ENCODE measurements at places on chromosomes 3 and 15.

DNA sequence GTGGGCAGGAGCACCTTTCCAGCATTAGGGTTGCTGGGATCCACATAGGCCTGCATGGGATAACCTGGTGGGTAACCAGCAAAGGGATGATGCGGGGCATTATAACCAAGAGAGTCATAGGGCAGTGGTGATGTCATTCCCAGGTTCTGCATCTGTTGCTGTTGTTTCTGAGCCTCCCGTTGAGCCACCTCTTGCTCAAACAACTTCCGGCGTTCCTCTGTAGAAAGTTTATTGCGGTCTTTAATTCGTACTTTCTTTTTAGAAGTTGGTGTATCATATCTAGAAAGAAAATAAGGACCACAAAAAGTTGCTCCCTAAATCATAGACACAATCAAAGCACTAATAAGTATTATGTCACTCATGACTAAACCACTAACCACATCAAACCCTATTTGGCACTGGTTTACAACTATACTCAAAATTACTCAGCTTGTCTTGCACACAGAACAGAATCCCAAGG is 77.8 kb downstream of the NBEAL2 start:
- no peak for DNase-seq

DNA sequence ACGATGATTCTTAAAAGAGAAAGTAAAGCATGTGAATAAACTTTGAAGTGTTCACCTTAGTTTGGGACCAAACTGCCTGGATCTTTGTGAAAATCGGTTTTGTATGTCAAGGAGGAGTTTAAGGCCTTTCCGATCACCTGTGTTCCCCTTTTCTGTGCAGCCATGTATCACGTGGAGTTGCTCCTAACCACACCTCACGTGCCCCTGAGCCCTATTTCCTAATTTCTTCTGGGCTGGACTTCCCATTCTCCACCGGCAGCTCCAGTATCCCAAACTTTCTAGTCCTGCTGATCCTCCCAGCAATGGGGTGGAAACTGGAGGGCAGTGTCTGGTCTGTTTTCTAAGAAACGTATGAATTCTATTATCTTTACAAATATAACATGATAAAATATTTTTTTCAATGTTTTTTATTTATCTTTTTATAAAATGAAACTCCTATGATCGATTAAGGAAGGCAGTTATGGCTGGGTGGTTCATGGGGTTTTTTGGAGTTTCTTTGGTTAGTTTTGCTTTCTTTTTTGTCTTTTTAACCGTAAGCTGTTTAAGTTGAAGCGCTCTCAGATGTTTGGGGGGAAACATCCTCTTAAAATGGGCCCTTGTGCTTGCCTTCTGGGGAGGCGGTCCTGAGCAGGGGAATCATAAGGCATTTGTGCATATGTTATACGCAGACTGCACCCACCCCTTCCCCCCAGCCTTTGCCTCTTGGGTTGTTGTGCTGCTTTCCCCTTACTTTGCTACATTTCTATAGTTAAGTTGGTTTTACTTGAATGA is 43.6 kb upstream of the WWTR1 start:
- DNase-seq, result no peak

GRCh38 chr3:127483902-127484591 is 106.5 kb downstream of the TPRA1 start:
- no peak for DNase-seq

DNA sequence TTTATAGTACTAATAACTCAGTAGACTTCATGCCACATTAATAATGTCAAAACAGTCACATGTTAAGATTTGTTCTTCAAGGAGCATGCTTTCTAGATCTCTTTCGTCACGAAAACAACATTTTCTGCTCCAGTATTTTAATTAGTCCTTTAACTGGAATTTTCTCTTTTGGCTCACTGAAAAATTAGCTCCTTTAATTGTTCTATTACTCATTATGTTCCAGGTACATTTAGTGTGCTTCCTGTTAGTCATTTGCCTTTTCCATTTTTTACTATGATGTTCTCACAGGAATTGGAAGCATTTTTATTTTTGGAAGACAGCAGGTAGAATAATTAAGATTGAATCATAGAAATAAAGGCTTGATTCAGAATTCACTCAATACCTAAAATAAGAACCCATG is 111.2 kb downstream of the SLC9A9 start:
- no peak for DNase-seq

- no peak for DNase-seq
Measured at GRCh38 chr15:68646156-68646555, 67.4 kb downstream of the CORO2B start.

DNA sequence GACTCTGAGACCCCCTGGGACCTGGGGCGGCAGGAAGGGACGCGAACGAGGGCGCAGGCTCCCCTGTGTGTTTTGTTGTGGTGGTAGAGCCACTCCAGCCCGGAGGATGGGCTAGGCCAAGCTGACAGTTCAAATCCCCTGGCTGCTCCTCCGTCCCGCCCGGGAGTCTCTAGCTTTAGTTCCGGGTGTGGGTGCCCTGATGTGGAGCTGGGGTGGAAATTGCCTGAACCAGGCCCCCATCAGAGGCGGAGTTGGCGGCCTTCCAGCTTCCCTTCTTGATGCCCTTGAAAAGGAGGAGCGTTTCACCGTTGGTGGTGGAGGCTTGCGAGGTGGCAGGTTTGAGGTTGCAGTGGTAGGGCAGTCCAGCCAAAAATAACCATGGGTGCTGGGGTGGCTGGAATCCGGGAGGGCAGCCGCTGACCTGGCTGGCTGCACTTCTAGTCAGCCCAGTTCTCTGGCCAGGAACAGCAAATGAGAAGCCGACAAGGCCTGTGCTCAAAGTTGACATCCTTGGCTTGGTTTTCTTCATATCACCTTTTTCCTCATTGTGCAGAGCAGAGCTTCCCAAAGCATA is 817 bp downstream of the CLK3 start:
- peak; percentile 35 for DNase-seq

GRCh38 chr3:173599673-173600072 is 202.1 kb downstream of the NLGN1 start:
- DNase-seq, result no peak

DNA sequence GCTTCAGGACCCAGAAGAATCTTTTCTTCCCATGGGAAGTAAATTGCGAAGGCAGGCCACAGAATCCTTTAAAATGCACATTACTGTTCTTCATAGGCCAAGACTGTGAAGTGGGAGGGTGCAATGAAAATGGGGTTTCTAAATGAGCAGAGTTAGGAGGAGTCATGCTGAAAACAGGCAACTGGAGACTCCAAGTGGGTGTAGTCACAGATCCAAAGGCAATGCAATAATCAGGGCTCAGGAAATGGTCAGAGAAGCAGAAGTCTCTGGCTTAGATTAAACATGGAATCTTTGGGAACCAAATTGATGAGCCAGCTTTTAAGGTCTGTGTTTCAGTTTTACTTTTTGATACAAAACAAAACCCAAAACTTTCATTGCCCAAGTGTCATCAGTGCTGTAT is 37.6 kb downstream of the HHLA2 start:
- no peak for DNase-seq

GRCh38 chr3:182716114-182716688 is 77.1 kb upstream of the ATP11B start:
- DNase-seq, result no peak

- no peak for DNase-seq
Measured at GRCh38 chr3:15453501-15453900, 26.1 kb downstream of the EAF1 start.

DNA sequence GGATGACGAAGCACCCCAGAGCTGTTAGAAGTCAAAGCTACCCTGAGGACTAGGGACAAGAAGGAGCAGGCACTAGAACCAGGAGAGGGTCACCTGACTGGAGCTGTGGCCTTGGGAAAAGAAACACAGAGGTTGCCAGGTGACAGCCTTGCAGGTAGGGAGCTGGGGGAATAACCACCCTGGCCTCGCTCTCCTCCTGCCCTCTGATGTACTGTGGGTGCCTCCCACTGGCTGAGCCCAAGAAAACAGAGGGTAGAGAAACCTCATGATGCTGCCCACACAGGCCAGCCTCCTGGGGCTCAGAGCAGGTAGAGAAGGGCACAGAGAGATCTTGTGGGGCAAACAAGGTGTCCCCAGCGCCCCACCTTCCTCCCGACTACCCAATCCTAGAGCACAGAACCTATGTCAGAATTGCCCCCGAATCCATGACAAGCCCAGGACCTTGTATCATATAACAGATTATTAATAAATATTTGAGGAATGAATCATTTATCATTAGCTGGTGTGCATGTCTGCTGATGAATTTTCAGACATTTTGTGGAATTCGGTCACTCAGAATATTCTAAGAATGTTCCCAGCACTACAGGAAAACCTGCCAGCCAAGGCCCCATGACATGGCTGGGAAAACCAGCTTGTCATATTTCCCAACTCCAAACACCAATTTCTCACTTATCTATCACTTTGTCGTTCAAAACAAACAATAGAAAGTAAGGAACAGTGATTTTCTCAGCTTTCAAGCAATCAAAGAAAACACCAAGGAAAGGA is 59.8 kb upstream of the MEX3B start:
- DNase-seq, result no peak

- DNase-seq, result no peak
Measured at GRCh38 chr3:126348308-126348920, 8.8 kb downstream of the KLF15 start.

DNA sequence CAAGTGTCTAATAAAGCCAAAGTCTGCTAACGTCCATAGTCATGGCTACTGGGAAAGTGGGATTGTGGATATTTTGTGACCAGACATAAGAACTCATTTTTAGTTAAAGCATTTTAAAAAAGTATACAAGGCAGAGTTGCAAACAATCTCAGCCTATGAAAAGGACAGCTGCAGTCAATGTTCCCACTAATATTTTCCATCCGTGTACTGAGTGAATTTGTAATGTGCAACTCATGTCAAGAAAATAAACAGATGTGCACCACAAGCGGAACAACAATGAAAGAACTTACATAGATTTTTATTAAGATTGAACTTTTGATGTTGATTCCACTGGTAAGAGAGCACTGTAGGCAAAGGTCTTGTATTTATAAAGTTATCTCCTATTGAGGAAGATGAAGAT is 231.3 kb upstream of the SEMA6D start:
- no peak for DNase-seq

DNA sequence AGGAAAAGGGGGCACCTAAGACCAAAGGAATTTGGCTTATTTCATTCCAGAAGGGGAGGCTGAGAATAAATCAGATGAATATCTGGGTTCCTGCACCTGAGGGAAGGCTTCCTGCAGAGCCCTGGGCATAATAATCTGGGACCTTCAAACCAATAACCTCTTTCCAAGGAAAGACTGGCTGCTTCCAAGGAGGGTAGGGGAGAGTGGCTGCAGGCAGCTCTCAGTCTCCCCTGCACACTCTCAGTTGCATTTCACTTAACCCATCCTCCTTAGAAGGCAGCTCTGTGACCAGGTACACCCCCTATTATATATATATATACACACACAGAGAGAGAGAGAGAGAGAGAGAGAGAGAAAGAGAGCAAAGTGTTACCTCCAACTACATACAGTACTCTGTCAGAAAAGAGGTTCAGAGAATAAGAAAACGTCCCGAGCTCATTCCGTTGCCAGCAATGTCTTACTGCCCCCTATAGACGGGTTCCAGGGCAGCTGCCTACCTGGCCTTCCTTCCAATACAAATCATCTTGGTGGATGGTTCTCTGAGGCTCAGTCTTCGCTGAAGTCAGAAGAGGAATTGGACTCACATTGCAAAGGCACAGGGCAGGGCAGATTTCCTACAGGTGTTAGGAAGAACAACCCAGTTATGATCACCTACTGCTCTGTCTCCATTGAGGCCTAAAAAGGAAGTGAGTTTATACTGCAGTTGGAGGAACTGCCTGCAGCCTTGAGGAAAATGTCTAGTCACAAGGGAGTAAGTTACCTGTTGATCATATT is 26.1 kb downstream of the CAPN3 start:
- DNase-seq, result no peak

DNA sequence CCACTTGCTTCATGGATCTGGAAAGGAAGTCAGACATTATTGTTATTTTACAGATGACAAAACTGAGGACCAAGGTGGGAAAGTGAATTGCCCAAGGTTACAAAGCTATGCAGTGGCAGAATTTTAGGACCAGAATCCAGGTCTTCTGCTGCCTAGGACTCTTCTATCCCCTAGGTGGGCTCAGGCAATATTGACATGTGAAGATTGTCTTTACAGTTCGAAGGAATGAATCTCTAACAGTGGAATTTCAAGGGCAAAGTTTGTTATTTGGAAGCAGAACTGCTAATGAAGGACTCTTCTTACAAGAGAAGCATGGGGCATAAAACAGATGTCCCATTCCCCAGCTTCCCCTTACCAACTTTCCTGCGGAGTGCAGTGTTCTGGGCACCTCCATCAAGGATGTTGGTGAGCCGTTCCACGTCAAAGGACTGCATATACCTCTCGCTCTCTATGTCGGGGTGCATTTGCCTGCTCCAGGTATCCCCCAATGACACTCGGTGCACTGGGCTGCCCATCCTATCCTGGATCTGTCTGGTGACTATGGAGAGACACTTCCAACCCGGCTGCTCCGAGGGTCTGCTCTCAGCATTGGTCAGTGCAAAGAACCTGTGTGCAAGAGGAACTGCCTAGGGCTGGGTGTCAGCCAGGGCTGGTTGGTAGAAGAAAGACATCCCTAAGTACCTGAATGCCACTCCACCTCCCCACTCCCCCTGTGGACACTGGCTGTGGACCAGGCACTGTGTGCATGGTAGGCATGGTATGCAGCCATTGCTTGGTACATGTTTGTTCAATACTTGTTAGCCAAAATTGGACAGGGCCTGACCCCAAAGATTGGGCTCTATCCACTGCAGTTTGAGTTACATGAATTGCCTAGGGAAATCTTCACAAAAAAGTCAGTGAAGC is 2.1 kb downstream of the ACOX2 start:
- no peak for DNase-seq

GRCh38 chr3:45545476-45545875 is 49.1 kb upstream of the LIMD1 start:
- no peak for DNase-seq

DNA sequence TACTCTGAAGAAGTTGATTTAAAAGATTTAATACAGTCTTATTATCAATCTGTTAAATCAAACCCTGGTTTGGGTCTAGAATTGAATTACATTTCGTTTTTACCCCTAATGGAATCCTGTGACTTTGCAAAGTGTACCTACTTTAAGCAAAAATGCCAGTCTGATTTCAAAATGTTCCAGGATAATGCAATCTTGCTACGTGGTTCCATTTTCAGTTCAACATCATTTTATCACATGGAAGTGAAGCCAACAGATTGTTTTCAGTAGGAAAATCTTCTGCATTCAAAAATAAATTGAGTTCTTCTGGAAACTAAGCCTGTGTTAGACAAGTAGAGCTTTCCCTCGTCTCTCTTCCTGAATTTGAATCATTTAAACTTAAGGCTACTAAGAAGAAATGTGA is 356.4 kb downstream of the CHST2 start:
- no peak for DNase-seq

DNA sequence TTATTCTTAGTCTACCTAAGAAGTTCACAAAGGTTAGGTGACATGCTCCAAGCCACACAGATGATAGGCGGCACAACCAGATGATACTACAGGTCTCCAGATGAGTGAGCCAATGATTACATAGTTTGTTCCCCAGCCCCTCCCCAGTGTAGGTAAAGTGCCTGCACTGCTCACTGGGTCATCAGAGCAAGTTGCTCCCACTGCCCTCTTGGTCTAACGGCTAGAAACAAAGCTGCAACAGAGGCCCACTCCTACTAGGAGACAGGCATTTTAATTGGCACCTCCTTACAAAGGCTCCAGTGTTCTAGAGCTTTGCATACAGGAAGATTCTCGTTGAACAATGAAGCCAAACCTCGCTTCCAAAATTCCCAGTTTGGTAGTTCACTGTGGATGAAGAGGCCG is 47.3 kb downstream of the TMEM44 start:
- DNase-seq, result no peak

GRCh38 chr3:195003893-195004289 is 267.1 kb downstream of the XXYLT1 start:
- no peak for DNase-seq

- no peak for DNase-seq
Measured at GRCh38 chr15:72850833-72851232, 67.3 kb upstream of the ADPGK start.
